ENCODE measurements at places on chromosomes 12 and 14.

- DNase-seq, result no peak
These were observed 5.0 kb downstream of the TBX5 start for GRCh38 chr12:114400925-114401324.

DNA sequence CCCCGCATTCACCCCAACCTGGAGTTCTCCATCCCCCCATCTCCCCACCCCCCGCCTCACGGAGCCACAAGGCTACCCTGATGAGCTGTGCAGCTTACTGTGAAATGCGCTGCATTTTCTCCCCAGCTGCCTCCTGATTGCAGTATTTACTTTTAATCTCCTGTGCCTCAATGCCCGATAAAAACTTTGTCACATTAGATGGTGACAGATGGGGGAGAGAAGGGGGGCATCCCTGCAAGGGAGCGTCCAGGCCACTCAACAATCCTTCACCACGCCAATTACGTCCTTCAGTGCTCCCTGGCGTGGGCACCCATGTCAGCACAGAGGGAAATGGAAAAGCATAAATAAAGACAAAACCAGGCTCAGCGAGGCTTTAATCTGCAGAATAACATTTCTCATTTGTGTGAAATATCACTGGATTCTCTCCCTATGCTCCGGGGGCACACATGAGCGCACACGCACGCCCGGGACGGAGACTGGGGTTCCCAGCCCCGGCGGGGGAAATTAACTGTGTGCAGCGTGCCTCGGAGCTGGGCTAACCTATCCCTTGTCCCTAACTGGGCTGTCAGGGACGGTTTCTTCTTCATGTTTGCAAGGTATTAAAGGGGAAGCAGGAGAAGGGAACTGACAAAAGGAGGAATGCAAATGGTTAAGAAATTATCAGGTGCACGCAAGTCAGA is 186.7 kb upstream of the VASH1 start:
- no peak for DNase-seq

DNA sequence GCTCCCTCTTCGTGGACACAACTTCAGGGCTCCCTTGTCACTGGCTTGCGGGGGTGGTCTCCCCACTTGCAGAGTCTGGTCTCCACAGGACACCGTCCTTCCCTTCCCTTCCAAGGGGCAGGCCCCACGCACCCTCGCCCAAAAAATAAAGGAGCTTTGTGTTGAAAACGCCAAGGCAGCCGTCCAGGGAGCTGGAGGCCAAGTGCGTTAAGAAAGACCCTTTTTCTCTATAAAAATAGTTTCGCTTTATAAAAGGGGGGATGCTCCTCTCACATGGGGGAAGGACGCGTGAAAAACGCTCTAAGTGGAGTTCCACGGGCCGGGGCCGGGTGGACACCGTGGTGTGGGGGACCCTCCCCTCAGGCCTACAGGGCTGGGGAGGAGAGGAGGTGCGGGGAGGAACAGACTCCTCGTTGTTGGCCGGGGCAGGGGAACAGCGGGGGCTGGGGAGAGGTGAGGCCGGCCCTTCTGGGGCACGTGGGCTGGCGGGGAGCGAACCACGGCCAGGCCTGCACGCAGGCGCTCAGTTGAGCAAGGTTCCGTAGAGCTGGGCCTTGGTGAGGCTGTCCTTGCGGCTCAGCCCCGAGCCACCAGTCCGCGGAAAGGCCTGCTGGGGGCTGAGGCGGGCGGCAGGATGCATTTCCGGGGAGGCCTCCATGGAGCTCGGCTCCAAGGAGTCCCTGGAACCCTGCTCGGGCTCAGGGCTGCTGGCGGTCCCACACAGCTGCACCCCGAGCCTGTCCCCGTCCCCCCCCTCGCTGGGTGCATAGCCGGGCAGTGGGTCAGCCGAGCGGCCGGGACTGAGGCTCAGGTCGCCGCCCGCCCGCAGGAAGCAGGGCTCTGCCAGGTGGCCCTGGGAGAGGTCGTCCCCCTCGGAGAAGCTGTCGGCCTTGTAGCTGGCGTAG is 49.5 kb downstream of the BEGAIN start:
- no peak for DNase-seq

DNA sequence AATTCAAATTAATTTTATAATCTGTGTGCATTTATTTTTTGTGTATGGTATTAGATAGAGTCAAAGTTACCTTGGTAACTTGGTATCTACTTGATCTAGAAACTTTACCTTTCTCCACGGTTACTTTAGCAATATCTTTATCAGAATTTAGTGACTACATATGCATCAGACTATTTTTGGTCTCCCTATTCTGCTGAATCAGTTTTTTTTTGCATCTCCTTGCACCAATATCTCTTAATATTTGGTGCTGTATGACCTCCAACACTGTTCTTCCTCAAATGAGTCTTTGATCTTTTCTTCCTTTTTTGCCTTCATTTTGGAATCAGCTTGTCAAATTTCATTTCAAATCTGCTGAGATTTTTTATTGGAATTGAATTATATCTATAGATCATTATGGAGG is 828.2 kb upstream of the FOXG1 start:
- no peak for DNase-seq

DNA sequence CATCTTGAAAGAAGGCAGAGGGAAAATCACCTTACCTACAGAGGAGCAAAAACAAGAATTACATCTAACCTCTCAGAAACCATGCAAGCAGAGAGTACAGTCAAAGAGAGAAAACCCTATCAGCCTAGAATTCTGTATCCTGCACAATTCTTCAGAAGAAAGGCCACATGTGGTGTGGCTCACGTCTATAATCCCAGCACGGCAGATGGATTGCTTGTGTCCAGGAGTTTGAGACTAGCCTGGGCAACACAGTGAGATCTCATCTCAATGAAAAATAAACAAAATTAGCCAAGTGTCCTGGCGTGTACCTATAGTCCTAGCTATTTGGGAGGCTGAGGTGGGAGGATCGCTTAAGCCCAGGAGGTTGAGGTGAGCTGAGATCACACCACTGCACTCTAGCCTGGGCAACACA is 48.2 kb downstream of the ATF7 start:
- DNase-seq, result no peak

- DNase-seq, result no peak
These were observed 525.3 kb downstream of the MED13L start for GRCh38 chr12:115752156-115752555.

DNA sequence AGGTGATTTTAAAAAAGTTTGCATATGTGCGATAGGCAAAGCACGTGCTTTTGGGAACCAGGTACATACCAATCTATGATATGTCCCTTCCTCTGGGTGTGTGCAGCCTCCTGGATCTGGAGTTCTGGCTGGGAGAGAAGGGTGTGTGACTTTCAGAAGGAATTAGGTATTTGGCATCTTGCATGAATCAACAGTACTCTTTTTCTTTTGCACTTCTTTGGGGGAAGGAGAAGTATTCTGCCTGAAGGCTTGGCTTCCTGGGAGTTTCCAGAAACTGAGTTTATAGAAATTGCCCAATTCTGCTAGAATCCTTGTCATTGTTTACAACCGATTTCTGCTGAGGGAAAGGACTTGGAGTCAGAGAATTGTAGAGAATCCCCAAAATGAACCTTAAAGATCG is 2.9 kb upstream of the CLMN start:
- no peak for DNase-seq

DNA sequence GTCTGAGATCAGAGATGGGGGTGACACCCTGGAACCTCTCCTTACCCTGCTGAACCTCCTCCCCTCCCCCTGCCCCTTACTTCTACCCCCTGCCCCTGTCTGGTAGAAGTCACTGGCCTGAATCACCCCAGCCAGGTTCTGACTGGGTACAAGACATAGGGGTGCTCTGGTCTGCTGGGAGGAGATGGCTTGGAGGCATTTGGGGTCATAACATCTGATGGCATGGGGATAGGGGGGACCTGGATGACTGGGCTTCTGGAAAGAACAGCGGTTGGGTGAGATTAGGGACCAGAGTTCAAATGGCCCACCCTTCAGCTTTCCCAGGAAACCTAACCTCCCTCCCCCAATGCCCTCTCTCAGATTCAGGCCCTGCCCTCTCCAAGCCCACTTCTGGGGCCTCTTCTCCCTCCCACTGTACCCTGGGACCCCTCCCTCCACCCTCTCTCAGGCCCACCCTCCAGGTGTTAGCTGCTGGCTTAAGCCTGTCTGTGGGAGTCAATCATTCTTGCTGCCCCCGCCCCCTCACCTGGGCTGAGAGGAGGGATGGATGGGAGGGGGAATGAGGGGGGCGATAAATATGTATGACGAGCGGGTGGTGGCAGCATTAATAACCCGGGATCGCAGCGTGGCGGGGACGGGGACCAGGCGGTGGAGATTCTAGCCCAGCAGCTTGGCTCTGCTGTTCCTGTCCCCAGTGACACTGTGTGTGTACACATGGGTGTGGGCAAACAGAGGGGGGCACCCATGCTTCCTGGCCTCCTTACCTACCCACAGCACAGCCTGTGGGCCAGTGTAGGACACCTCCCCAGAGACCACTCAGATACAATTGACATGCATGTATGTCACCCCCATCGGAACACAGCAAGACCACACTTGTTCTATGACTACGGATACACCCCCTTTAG is 5.9 kb downstream of the NXPH4 start:
- no peak for DNase-seq
